ENCODE measurements at places on chromosomes 3 and 15.

- DNase-seq = no peak
- H3K36me3 ChIP-seq = no peaks in the 10 kb centered on the region
- no peak overlapping the region for H3K4me3 ChIP-seq
- no peaks in the 10 kb centered on the region for H3K4me1 ChIP-seq
These were observed 123.5 kb upstream of the TBL1XR1 start for GRCh38 chr3:177320765-177321247.

GRCh38 chr3:37505415-37505814, 331.0 kb upstream of the LRRFIP2 start:
- no peak for DNase-seq
- no peak overlapping the region for H3K27ac ChIP-seq
- no peaks in the 10 kb centered on the region for H3K4me1 ChIP-seq
- peaks cover 5% of the 10 kb centered on the region for H3K27me3 ChIP-seq
- H3K4me3 ChIP-seq = no peak overlapping the region

GRCh38 chr15:87944050-87944449, 312.5 kb downstream of the NTRK3 start:
- H3K36me3 ChIP-seq = no peaks in the 10 kb centered on the region
- H3K27me3 ChIP-seq = no peaks in the 10 kb centered on the region
- DNase-seq = no peak

DNA sequence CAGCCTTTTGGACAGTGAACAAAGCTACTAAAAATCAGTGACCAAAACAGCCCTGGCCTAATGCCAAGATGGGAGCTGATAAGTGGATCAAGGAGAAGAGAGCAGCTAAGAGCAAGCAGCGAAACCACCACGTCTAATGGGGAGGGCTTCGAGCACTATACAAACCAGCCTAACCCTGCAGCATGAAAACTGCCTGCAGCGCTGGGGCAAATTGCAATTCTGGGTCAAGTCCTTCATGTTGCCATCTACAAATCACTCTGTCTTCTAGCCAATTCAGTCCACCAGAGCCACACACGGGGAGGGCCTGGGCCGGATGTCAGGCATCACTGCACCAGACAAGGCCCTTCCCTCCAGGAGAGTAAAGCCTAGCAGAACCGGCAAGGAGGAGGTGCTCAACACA, 30.5 kb upstream of the SPATA12 start:
- H3K27ac ChIP-seq = no peak overlapping the region
- no peaks in the 10 kb centered on the region for H3K4me1 ChIP-seq
- DNase-seq = no peak
- no peak overlapping the region for H3K4me3 ChIP-seq
- H3K36me3 ChIP-seq = no peaks in the 10 kb centered on the region
- H3K27me3 ChIP-seq = no peaks in the 10 kb centered on the region

- H3K27me3 ChIP-seq = no peaks in the 10 kb centered on the region
- H3K36me3 ChIP-seq = no peaks in the 10 kb centered on the region
- DNase-seq = no peak
- H3K4me3 ChIP-seq = no peak overlapping the region
These were observed 157.8 kb downstream of the PDCD6IP start for GRCh38 chr3:33956206-33956605.

DNA sequence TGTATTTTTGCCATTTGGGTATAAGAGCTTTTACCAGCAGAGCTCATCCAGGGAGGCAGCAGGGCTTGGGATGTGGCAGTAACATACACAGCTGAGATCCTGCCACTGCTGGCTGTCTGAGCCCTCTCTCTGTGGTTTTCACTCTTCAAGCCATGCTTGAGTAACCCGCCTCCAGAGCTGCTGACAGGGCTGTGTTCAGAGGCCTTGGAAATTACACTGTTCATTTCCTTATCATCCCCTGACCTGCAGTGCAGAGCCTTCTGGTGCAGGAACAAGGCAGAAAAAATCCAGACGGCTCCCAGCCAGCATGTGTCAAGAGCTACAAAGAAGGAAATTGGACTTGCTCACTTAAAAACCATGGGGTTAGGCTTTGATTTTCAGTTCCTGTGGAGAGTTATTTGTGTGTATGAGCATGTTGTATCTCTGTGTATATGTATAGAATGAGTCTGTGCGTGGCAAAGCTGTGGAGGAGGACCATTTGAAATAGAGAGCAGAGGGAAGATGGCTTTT, 47.0 kb downstream of the ZNF609 start:
- DNase-seq = no peak
- no peak overlapping the region for H3K27ac ChIP-seq
- no peak overlapping the region for H3K4me3 ChIP-seq
- peaks cover 10% of the 10 kb centered on the region for H3K4me1 ChIP-seq

- no peak overlapping the region for H3K27ac ChIP-seq
- H3K36me3 ChIP-seq = no peaks in the 10 kb centered on the region
- no peaks in the 10 kb centered on the region for H3K27me3 ChIP-seq
- DNase-seq = no peak
These were observed 49.5 kb upstream of the FILIP1L start for GRCh38 chr3:100163787-100164186.

GRCh38 chr15:33735637-33736247, 232.6 kb upstream of the CHRM5 start:
- no peaks in the 10 kb centered on the region for H3K4me1 ChIP-seq
- DNase-seq = no peak
- no peaks in the 10 kb centered on the region for H3K27me3 ChIP-seq
- no peaks in the 10 kb centered on the region for H3K36me3 ChIP-seq
- no peak overlapping the region for H3K4me3 ChIP-seq
- no peak overlapping the region for H3K27ac ChIP-seq

- peaks cover 63% of the 10 kb centered on the region for H3K4me1 ChIP-seq
- H3K36me3 ChIP-seq = peaks cover 29% of the 10 kb centered on the region
- H3K27me3 ChIP-seq = no peaks in the 10 kb centered on the region
- H3K4me3 ChIP-seq = no peak overlapping the region
These were observed 11.5 kb downstream of the SNX33 start for GRCh38 chr15:75659141-75659771.

GRCh38 chr15:99172171-99172570, 67.3 kb downstream of the SYNM start:
- H3K4me3 ChIP-seq = no peak overlapping the region
- no peaks in the 10 kb centered on the region for H3K4me1 ChIP-seq
- H3K27ac ChIP-seq = no peak overlapping the region
- DNase-seq = no peak
- peaks cover 11% of the 10 kb centered on the region for H3K36me3 ChIP-seq

- no peak for DNase-seq
- H3K27ac ChIP-seq = no peak overlapping the region
- no peaks in the 10 kb centered on the region for H3K4me1 ChIP-seq
- H3K27me3 ChIP-seq = no peaks in the 10 kb centered on the region
- H3K4me3 ChIP-seq = no peak overlapping the region
- no peaks in the 10 kb centered on the region for H3K36me3 ChIP-seq
These were observed 11.5 kb downstream of the CRYGS start for GRCh38 chr3:186532598-186533072.

All from keratinocyte (primary cell).